Effector memory CD8-positive, alpha-beta T cell (primary cell): ENCODE measurements at places on chromosomes 2 and 18.

DNA sequence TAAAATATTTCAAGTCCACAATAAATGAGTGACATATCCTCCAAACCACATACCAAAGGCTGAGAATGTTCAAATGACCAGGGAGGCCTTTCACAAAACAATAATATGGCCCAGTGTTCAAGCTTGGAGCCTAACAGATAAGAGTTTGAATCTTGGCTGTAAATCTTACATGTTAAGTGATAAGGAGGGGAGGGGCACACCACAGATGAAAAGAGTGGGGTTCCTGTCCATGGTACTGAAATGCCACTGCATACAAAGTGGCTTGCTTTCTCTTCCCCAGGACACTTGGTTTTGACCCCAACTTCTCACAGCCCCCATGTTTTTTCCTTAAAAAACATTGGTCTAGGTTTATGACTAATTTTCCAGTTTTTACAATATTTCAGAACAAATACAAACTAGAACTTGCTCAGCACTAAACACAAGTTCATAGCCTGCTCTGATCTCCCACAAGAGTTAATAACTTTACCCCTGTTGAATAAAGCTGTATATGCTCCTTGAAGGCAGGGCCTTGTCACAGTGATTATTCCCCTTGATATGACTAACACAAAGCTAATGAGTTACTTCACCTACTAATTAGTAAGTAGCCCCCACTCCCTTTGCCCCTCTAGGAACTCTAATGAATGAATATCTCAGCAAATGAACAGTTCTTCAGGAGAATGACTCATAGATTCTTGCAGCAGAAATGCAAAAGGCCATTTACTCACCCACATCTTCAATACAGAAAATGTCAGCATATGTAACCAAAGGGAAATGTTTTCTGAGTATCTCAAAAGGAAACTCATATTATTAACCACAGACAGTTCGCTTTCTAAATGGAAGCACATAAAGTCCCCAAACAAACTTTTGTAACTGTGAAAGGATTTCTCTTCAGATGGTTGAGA is 142.2 kb downstream of the SATB2 start:
- no peak for DNase-seq

DNA sequence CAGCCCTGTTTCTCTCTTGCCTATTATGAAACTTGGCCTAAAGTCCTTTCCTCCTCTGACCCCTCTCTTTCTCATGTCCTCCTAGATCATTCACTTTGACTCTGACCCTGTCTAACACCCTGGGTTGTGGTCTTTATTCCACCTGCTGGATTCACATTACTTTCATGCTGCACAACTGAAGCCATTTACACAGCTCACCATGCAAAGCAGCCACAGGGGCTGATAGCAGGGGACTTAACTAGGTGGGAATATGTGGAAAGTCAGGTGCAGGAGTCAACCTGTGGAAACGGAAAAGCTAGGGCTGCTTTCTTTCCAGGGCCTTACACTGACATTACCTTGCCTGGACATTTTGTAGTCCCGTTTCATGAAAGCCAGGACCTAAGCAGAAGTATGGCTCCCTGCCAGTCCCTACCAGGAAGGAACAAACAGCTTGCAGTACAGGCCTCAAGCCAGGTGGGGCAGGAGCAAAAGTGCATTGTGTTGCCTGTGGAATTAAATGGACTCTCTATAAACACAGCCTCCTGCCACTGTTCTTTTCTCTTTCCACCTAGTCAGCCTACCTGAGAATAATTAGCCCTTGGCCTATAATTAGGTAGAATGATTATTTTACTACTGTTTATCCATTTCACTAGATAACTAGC is 11.8 kb downstream of the MAPRE3 start:
- DNase-seq = peak; percentile 7

GRCh38 chr2:8527031-8527430 is 154.8 kb upstream of the ID2 start:
- no peak for DNase-seq

DNA sequence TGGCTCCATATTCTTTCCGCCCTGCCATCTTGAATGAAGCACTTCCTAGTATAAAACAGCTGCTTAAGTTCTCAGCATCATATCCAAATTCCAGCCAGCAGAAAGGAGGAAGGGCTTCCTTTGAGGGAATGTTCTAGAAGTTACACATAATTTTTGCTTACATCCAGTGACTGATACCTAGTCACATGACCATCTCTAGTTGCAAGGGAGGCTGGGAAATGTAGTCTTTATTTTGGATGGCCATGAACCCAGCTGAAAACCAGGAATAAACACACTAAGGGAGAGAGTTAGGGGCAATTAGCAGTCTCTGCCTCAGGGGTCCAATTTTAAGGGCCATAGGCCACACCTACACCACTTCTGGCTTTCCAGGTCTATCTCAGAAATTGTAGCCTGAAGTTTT is 57.8 kb upstream of the LMAN1 start:
- DNase-seq = no peak

DNA sequence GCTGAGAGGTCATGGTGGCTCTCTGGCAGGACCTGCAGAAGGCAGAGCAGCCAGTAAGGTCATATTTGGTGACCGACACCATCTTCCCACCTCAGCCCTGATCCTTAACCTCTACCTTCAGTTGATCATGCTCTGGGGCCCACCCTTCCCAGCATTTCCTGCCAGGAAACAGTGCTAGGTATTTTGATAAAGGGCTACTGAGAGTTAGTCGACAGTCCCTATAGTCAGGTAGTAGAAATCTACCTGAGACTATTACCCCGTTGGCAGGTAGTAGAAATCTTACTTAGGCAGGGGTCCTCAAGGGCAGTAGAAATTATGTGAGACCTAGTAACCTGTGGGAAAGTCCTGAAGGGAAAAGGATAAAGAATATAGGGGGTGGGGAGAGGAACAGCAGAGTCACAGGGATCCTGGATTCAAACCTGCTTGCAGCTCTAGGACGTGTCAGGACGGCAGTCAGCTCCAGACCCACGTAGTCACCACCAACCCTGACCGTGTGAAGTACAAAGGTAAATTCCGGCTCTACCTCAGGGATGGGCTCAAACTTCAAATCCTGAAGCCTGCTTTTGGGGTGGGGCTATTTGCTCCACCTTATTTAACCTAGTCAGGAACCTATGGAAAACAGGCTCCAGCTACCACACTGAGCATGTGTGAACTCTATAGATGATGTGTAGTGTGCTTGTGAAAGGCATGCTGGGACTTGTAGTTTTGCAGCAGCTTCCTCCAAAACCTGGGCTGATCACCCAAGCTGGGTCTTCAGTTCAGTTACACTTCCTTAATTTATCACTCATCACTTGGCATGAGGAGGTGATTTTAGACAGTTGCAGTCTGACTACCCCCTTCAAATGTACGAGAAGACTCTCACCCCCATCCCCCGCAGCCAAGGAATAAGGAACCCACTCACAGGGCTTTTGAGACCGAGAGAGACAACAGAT is at the start of gene DQX1:
TSS of gene DQX1 (minus strand) at position 515 of the 932 bp plus-strand sequence. CDS start at position 13, 502 bp downstream.
- no peak for DNase-seq

- DNase-seq = no peak
Observed at GRCh38 chr2:10252661-10253060, 50.0 kb upstream of the HPCAL1 start.

GRCh38 chr2:14654835-14655282 is 22.3 kb downstream of the LRATD1 start:
- DNase-seq = no peak

DNA sequence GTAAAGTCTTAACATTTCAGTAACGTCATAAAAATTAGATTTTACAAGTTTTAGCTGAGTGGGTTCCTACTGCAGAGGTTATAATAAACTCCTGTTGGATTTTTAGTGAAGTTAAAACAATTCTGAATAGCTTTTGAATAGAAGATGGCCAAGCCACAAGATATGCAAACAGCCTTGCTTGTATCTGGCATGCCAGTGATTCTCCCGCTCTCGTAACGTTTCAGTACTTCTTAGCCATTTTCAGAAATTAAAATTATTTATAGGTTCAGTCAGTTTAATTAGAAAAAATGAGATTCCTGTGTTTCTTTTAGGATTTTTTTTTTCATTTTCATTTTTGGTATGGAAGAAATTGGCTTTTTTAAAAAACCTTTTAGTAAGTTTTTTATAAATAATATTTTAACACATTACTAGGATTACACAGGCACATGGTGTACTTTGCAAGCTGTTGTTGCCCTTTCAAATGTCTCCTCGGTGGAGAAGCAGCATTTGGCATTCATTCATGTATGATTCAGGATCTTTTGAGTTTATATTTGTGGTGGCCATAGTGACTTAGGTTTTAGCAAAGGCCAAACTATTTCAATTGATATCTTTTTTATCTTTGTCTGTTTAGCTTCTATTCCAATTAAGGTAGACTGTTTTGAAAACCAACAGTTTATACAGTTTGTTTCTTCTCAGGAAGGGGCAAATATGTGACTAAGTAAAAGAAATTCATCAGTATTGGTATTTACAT is 30.6 kb upstream of the RND3 start:
- no peak for DNase-seq

DNA sequence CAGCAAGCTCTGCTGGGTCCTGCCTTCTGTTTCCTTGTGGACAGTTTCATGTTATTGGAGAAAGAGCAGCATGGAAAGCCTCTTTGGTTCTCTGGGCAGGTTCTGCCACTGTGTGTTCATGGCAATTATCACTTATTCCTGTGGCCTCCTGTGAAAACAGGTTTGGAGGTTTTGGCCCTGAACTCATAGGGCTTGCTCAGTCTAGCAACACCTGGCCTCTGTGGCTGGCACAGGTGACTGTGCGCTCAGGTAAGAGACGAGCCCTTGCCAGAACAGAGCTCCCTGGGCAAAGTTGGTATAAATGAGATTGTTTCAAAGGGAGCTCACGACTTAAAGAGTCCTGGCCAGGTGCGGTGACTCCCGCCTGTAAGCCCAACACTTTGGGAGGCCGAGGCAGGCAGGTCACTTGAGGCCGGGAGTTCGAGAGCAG is 5.7 kb downstream of the CEP68 start:
- no peak for DNase-seq
